ENCODE measurements at places on chromosomes 3 and 15.

- no peak for DNase-seq
Measured at GRCh38 chr3:140529096-140529495, 148.8 kb upstream of the TRIM42 start.

DNA sequence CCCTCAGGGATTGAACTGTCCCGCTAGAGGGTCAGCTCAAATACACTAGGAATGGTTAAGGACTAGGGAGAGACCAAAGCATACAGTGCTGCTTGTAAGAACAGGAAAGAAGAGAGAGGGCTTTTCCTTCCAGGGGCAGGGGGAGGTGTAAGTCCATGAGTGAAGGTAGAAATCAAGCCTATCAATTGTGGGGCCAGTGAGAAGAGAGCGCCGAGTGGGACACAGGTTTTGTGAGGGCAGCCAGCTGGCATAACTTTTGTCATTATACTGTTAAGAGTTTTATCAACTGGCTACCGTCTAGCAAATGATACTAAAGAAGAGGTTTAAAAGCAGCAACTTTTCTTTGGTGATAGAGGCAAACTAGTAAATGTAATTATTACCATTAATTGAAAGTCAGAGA, 45.0 kb downstream of the LMCD1 start:
- DNase-seq: no peak

DNA sequence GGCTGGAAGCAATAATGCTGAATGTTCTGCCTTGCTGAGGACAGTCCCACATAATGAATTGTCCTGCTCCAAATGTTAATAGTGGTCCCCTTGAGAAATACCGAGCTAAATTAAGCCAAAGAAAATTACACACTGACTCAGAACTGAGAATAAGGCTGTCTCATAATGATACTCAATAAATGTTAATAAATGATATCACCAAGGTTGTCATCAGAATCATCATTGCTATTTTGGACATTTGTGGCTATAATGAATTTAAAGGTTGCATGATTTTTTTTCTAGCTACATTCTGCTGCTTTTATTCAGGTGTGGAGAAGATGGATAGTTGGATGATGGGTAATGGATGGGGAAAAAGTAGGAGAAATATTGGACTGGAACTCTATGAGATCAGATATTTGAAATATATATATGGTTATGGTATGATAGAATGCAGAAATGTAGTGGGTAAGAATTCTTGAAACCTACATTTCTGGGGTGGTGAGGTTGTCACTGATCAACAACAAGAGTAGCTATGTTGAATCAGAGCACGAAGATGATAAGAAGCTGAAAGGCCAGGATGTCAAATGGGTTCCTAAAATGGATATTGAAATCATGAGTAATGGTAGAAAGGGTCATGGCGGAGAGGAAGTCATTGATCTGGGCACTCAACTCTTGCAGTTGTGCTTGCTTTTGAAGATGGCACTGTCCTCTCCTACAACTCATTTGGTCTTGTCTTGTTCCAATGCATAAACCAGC, 12.8 kb downstream of the CHST2 start:
- no peak for DNase-seq

DNA sequence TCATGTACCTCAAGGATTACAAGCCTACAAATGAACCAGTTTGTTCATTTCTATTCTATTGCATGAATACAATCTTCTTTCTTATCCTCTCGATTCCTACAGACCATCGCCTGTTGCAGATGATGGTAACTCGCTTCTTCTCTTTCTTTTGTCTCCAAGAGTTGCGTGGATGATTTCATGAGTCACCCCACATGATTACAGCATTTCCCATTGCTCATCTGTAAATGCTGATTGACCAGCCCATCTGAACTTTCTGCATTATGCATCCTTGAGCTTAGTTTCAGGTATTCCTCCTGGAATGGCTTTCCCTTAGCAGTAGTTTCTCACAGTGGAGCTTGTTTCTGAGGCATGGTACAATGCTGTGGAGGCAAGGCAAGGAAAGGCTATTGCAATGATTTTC, 109.6 kb upstream of the TOPAZ1 start:
- DNase-seq: no peak

- no peak for DNase-seq
Measured at GRCh38 chr3:6182909-6183308, 678.0 kb upstream of the GRM7 start.

GRCh38 chr3:100260081-100260684, 609 bp upstream of the TBC1D23 start:
- DNase-seq: peak; percentile 17

DNA sequence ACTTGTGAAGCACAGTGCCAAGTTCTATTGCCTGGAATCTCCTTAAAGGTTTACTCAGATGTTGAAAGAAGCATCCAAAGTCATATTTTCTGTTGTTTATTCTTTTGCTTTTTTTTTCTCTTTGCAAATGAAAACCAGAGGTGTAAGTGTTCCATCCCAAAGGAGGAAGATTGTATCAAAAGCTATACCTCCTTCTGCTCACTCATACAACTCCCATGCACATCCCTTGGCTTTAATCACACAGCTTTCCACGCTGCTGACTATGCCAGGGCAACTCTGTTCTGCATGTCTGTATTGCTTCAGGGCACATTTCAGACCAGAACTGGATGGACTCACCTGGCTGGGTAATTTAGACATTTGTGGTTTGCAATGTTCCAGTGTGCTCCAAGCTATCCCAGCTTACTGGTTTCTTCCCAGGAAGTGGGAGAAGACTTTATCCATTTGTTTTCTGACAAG, 399.6 kb upstream of the TBL1XR1 start:
- no peak for DNase-seq

DNA sequence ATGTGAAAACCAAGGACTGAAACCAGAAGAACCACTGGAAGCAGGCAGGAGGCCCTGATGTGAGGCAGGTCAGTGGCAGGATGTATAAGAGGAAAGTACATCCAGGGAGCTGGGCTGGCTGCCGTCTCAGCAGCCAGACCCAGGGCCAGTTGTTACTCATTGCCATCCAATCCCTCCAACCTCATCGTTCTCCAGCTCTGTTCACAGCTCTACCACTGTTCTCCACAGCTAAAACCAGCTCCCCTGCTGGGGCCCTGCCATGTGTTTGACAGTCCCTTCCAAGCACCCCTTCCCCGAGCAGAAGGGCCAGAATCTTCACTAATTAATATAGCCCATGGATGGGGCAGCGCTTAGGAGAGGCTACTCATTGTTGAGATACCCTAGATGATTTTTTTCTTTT, 206.6 kb downstream of the MECOM start:
- no peak for DNase-seq
